ENCODE measurements at places on chromosomes 11 and 22. TPM values are rescaled to one million over a fixed set of nuclear protein-coding genes. Genes with fewer than 3 reads are reported as not detected.

The FOLR1 gene
- not detected for total RNA-seq

DNA sequence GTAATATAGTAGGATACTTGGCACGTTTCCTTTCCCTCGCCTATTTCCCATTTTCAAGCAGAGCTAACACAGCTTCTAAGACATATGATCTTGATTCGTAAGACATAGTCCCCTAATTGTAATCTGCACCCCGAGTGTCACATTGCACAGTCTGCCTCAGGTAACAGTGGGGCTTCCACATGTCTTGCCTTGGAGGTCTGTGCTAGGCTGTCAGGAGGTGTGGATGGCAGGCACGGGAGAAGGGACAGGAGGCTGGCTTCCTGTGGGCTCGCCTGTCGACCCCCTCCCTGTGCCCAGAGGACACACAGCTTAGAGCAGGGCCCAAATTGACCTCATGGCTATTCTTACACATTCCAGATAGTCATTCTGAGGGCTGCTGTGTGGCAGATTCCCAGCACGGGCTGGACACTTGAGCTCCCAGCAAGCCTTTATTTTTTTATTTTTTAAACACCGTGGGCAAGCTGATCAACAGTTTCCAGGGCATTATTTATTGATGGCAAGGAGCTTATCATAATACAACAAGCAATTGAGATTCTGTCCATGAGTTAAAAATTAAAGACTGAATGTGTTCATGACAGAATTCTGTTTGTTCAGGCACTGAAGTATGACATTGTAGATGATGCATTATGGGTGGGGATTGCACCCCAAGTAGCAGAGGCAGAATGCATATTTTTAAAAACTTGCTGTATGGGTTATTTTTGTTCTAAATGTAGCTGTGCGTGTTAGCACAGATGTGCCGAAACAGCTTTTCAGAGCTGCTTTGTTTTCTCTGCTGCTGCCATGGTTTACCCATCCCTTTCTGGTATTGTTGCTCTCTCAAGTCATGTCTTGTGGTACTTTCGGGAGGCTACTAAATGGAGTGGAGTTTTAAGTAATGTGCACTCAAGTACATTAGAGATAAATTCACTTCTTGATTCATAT, 113.0 kb downstream of the ATXN10 start:
- DNase-seq, result no peak

GRCh38 chr11:46611526-46612304, 5.3 kb downstream of the HARBI1 start:
- no peak for DNase-seq

DNA sequence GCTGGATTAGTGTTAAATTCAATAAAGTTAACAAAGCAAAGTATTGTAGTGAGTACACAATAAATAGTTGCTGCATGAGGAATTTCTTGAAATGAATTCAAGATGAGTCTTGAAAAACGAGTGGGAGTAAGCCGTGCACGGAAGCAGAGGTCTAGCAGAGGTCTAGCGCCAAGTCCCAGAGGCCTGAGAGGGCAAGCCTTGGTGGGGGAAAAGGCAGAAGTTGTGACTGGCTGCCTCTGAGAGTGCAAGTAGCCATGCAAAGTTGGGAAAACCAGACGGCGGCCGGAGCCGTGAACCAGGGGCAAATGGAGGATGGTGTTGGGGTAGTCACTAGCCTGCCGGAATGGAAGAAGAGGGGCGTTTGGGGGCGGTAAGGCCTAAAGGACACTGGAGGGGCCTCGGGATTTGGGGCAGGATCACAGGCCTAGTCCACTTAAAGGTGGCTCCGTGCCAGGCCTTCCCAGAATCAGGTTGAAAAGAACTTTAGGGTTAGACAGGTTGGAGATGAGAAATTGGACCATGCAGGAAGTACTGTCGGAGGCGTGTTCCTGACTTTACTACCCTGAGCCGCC, 379 bp upstream of the SLC3A2 start:
- peak; percentile 87 for DNase-seq

GRCh38 chr11:134246100-134246499, 7.1 kb downstream of the THYN1 start:
- DNase-seq, result no peak

DNA sequence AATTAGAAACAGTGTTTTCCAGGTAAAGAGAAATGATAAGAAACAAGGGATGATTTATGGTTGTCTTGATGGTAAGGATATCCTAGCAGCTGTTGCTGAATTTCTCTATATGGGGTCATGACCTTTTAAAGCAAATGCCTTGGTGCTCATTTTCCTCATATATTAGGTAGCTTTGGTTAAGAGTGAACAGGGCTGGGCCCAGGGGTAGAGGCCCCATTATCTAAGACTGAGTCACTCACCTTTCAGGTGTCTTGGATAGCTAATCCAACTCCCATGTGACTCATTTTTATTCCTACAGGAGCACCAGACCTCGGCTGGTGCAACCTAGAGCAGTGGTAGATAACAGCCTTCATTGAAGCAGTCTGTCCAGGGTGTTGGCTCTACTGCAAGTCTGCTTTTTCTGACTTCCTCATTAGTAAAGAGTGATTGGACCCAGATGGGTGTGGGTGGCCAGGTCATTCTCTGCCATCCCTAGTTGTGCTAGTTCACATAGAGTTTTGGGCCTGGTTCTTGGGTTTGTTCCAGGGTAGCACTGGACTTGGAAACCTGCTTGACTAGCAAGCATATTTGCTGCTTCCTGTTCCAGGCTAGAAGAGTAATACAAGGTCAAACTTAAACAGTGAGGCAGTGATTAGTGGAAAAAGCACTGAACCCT, 37.4 kb downstream of the CTNND1 start:
- no peak for DNase-seq

DNA sequence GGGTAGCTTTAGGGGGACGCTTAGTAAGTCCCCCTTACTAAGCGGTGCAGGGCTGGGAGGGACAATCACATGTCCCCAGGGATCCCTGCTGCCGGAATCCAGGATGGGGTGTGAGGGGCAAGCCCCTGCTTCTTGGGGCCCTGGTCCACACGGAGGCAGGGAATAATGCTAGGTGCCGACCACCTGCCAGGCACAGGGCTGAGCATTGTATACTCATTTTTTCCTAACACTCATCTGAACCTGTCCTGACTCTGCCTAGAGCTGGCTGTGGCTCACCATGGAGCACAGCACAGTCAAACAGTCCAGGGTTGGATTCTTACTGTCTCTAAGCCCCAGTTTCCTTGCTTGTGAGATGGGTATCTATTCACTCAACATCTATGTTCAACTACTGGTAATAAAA, 1.4 kb upstream of the LTBP3 start:
- no peak for DNase-seq

The MMP20 gene
- not detected for total RNA-seq

- DNase-seq, result no peak
Observed at GRCh38 chr11:68498903-68499883, 38.6 kb downstream of the PPP6R3 start.

DNA sequence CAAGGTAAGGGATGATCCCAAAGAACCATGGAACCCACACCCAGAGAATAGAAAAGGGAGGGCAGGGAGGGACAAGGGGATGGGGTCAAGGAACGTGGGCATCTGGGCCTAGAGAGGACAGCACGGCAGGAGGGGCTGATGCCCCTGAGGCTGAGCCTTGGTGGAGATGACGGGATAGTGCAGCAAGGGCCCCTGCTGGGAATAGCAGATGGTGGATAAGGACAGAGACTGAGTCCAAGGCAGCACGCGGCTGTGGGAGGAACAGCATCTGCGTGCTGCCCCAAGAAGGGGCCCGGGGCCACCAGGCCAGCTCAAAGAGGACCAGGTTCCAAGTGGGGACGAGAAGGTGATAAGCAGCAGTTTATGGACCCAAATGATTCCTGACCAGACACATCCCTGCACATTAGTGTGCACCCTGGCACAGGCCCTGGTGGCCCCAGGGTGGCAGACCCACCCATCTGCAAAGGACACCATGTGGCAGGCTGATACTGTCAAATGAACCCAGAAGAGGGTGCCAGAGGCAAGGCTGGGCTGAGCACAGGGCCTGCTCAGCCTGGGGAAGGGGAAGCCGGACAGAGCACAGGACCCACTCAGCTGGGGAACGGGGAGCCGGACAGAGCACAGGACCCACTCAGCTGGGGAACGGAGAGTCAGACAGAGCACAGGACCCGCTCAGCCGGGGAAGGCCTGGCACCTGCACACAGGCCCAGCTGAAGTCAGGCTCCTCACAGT, 12.8 kb upstream of the TESMIN start:
- no peak for DNase-seq

DNA sequence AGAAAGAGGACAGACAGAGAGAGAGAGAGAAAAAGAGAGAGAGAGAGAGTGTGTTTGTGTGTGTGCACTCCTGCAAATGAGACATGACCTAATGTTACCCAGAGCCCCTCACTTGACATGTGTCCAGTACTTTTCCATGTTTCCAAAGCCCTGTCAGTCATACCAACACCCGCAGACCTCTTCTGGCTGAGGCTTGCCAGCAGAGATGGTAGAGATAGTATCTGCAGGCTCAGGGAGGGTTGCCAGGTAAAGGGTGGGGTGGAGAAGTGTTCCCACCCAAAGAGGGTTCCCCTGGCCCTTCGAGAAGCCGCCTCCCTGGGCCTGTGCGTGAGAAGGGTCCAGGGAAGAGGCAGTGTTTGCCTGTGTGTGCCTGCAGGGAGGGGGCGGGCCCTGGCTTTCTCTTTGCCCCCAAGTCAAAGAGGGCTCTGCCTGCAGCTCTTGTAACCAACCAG, 40.7 kb downstream of the POU2F3 start:
- DNase-seq, result no peak

The HBE1 gene
- total RNA-seq, result 0.64 TPM

DNA sequence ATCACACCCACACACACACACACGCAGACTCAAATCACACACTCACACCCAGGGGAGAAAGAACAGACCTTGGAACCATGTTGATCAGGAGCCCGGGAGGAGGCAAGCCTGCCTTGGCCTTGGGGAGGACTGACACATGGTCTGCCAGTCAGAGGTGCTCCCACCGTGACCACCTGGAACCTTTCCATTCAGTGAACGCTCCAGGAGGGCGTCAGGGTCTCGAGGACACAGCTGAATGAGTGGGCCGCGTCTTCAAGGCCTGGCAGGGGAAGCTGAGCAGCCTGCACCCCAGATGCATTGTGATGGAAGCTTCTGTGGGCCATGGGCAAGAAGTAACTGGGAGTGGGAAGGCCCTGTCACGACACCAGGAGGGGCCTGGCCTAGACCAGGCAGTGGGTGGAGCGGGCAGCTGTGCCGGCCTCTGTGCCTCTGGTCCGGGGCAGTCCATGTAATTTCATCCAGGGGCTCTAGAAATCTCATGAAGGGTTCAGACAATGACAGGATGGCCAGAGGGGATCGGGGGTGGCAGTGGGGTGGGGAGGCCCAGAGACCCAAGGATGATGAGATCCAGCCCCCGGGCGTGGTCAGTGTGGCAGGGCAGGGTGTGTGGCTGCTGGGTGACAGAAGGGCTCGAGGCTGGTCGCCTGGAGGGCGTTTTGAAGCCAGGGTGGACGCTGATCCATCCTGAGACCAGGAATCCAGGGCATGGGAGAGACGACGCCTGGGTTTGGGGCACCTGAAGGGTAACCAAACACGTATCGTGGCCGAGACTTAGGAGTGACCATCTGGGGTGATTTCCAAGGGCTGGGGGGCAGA, 53.7 kb downstream of the IGF2 start:
- DNase-seq, result peak; percentile 51

DNA sequence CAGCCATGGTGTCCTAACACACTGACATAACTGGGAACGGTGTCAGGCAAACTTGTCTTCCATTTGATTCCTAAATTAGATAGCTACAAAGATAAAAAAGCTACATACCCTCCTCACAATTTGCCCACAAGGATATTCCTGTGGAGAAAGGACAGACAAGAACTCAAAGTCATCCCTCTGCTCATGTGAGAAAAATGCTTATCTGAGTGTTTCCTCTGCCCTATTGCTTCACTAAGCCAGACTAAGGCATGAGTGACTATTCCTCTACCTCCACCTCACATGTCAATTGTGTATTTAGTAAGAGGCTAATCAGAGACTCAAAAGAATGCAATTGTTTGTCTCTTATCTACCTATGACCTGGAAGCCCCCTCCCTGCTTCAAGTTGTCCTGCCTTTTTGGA, 247.7 kb downstream of the DDX10 start:
- no peak for DNase-seq

GRCh38 chr22:17748555-17749353, 25.5 kb downstream of the BID start:
- DNase-seq, result peak; percentile 71

- no peak for DNase-seq
Observed at GRCh38 chr11:123418351-123419114, 11.5 kb upstream of the GRAMD1B start.

- DNase-seq, result no peak
Observed at GRCh38 chr22:36411589-36412258, 24.0 kb upstream of the MYH9 start.

- DNase-seq, result peak; percentile 37
Observed at GRCh38 chr22:44585559-44586350, 87.7 kb upstream of the RTL6 start.

- DNase-seq, result no peak
Observed at GRCh38 chr11:27011560-27012233, 17.8 kb downstream of the FIBIN start.

GRCh38 chr22:16824716-16825687, at the start of gene XKR3:
XKR3 (minus strand) TSS chr22:16825411; CDS start chr22:16808073, 17,338 bp downstream.
- no peak for DNase-seq

GRCh38 chr11:78310500-78310909, 107.1 kb downstream of the GAB2 start:
- no peak for DNase-seq

DNA sequence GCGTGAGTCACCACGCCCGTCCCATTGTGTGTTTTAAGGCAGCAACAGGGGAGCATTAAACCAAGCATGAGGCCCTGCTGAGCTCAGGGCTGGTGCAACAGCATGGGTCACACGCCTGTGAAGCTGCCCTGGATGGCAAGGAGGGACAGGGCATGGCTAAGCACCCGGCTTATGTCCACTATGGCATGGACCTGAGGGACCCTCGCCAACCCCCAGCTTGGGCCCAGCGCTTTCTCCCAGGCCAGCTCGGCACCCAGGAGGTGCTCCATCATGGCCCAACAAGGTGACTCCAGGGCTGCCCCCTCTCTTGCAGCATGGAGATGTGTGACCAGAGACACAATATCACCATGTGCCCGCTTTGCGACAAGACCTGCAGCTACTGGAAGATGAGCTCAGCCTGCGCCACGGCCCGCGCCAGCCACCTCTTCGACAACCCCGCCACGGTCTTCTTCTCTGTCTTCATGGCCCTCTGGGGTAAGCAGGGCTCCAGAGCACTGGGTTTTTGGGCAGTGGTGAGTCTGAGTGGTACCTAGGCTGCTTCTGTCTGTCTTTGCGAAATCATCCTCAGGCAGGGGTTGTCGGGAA, 53.6 kb downstream of the ANO1 start:
- DNase-seq, result no peak

The SERPING1 gene
- 121 TPM for total RNA-seq

DNA sequence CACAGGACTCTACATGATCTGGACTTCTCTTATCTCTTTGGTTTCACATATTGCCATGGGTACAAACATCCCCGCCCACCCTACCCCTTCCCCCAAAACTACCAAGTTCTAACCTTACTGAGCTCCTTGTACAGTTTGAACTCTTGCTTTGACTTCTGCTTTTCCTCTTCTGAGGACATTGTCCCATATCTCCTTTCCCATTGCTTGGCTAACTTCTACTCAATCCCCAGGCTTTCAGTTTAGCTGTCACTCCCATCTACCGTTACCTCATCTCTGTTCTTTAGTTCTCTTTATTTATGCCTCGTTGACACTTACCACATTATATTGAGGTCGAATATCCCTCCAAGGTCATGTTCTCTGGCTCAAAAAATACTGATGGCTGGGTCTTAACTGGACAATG, 393.5 kb upstream of the CADM1 start:
- no peak for DNase-seq
